Stimulated activated naive CD8-positive, alpha-beta T cell treated with anti-CD3 and anti-CD28 coated beads, Interleukin-15, amount 100 ng/mL, for 72 hours (primary cell): ENCODE measurements at places on chromosomes 3 and 15.

DNA sequence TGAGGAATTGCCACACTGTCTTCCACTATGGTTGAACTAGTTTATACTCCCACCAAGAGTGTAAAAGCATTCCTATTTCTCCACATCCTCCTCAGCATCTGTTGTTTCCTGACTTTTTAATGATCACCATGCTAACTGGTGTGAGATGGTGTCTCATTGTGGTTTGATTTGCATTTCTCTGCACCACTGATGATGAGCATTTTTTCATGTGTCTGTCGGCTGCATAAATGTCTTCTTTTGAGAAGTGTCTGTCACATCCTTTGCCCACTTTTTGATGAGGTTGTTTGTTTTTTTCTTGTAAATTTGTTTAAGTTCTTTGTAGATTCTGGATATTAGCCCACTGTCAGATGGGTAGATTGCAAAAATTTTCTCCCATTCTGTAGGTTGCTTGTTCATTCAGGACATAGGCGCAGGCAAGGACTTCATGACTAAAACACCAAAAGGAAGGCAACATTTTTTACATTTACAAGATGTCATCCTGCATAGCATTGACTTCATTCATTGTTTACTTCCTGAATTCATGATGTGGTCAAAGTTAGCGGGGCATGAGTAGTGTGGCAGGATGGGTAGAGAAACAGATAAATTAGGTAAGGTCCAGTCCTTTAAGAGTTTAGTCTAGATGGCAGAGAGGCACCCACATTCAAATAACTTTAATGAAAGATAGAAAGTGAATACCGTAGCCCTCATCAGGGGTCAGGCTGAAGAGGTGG is 45.1 kb upstream of the LPP start:
- DNase-seq: no peak

DNA sequence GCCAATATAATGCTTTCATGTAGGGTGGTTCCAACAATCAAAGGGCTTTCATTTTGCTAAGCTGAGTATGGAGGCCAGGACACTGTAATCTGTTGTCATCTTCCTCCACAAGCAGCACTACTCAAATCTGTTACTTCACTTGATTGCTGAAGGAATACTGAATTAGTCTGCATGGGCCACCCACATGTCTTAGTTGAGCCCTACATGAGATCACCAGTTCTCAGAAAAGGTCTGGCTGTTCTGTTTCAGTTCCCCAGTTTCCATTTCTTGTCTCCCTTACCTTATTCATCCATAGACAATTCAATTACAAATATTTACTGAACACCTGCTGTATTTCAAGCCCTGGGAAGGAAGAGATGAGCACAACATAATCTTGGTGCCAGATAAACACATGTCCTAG is 119.2 kb downstream of the FHIT start:
- no peak for DNase-seq

DNA sequence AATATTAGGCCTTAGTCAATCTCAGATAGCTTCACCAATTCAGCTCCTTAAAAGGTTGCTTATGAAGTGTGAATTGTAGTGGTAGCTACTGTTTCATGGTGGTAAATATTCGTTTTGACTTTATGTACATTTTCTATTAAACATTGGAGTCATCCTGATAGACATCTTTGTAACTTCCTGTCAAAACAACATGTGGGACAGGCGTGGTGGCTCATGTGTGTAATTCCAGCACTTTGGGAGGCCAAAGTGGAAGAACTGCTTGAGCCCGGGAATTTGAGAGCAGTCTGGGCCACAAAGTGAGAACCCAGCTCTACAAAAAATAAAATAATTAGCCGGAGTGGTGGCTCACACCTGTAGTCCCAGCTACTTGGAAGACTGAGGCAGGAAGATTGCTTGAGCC is 2.0 kb upstream of the TRIM59 start:
- DNase-seq: no peak

GRCh38 chr15:57216288-57216687 is 160.0 kb upstream of the CGNL1 start:
- no peak for DNase-seq

- DNase-seq: no peak
Observed at GRCh38 chr3:123552095-123552714, 32.6 kb downstream of the HACD2 start.

GRCh38 chr3:41893977-41894376 is 67.9 kb downstream of the ULK4 start:
- DNase-seq: no peak

GRCh38 chr3:9373465-9373864 is 10.6 kb downstream of the THUMPD3 start:
- DNase-seq: no peak

- no peak for DNase-seq
Observed at GRCh38 chr3:129432671-129433070, 4.2 kb upstream of the EFCAB12 start.

DNA sequence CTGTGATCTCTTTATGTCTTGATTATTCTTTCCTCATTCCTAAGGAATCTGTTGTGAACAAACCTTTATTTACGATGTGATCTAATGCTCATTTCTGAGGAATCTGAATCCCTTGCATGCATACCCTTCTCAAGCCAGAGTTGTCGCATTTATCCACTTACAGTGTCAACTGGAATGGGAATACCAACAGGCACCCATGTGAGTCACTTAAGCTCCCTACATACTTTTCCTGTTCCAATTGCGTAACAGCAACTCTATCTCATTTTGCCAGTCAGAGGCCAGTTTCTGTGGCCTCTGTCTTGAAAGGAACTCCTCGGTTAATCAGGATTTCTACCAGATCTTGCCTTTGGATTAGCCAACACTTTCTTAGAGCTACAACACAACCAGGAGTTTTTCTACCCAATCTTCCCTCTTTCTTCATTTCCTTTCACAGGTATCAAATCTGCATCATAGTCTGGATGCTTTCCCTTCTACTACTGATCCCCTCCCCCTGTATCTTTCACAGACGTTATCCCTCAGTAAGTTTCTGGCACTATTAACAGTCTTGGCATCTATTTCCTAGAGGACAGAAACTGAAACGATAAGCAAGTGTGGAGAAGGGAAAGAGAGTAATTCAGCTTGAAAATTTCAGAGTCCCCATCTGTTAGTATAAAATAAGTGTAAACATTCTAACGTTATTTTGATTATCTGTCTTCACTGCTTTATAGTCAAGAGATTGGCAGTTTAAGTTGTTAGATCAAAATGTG is 66.8 kb upstream of the BCHE start:
- no peak for DNase-seq

DNA sequence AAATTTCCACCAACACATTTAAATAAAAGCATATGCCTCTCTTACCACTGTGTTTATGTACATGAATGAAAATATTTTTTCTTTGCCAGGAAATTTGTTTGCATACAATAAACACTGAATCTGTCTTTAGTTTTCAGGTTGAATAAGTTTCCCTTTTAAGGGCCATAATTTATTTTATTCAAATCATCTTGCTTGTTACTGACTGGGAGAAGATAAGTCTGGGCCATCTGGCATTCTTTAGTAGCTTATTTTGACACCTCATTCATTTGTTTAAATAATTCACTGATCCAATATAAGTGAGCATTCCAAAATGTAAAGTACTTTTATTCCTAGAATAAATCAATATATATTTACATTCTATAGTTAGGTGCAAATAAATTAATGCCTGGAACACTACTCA is 1001.3 kb downstream of the PLOD2 start:
- DNase-seq: no peak

- DNase-seq: no peak
Observed at GRCh38 chr15:101187820-101188636, 63.8 kb downstream of the CHSY1 start.

DNA sequence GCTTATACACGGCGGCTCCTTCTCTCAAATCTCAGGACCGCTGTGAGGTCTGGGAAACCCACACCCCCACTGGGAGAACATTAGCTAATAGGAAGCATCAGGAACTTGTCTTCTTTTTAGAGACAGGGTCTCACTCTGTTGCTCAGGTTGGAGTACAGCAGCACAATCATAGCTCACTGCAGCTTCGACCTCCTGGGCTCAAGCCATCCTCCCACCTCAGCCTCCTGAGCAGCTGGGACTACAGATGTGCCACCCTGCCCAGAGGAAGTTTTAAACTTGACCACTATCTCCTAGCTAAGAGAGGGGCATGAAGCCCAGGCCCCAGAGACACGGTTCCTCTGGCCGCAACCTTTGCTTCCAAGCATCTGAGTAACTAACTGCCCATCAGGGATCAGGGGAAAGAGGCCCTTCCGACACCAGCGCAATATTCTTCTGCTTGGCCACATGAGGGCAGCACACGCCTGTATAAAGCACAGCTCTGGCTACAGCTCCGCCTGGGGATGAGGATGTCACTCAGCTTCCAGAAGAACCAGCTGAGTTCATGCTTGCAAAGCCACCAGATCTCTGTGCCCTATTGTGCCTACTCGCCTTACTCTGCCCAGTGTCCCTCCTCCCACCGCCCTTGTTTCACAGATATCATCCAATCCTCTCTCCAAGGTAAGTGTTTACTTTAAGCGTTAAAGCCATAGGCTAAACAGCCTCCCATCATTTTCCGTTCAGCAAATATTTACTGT is 57.6 kb upstream of the SLC6A11 start:
- peak; percentile 40 for DNase-seq

- DNase-seq: no peak
Observed at GRCh38 chr15:61442821-61443220, 213.7 kb upstream of the RORA start.

DNA sequence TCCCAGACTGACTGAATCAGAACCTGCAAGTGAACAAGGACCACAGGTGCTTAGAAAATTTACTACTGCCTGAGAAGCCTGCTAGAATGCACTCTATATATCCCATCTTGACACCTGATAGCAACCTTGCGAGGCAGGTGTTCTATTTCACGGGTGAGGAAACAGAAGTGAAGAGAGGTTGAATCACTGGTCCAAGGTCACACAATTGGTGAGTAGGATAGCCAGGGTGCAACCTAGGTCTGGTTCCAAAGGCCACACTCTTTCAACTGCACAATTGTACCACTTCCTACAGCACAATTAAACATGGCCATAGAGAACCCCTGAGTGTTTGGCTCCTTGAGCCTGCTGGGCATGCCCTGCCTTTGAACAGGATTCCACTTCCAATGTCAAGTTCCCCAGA is 87.0 kb downstream of the RAB11A start:
- DNase-seq: no peak

- no peak for DNase-seq
Observed at GRCh38 chr3:126934991-126935390, 47.9 kb upstream of the PLXNA1 start.

DNA sequence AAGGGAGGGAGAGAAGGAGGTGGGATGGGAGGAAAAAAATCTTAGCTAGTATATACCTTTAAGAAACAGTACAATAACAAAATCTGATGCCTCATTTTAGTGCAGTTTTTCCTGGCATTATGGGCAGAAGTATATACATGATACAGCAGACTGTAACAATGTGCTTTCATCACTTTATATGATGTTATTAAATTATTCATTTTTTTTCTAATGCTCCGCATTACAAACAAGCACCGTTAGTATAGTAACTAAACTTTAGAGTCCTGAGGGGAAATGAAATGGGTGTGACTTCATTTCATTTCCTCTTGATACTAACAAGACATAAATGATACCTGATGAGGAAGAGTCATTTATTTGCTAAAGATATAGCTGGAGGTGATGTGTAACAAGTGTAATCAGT is 325.3 kb downstream of the ZNF385D start:
- DNase-seq: no peak

- no peak for DNase-seq
Observed at GRCh38 chr3:179000659-179001058, 71.0 kb downstream of the ZMAT3 start.

DNA sequence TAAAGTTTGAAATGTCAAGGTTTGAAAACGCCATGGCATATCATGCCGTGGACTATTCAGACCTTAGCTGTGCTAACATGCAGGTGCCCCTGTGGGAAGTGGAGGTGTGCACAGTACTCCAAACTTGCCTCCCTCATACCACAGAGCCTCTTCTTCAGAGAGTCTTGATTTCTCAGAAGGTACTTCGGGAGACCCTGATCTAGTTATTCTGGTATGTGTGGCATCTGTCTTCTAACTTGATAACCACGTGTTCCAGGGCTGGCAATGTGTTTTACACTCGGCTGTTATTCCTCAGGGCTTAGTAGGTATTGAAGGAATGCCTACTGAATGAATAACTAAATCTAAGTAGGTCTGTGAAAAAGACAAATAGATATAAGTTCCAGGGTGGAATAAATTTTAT is 309.9 kb downstream of the CLSTN2 start:
- no peak for DNase-seq

- DNase-seq: no peak
Observed at GRCh38 chr3:186614266-186614596, 1.4 kb downstream of the AHSG start.

DNA sequence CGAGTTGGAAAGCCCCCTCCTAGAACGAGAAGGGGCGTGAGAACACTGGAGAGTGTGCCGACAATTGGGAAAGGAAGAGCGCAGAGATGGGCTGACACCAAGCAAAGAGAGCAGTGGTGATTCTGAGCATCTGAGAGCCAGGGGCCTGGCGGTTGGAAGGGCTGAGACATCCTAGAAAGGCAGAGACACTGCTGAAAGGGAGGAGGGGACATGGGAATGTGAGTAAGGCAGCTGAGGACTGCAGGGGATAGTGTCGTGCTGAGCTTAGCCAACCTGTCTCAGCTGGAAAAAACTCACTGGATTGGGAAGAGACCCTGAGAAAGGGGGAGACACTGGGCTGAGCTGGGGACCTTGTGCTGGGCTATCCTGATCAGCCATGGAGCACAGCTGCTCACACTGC is 58.1 kb upstream of the SLC6A6 start:
- DNase-seq: no peak

GRCh38 chr3:21747966-21748555 is 2.9 kb downstream of the ZNF385D start:
- no peak for DNase-seq

GRCh38 chr3:170465955-170466354 is 47.3 kb downstream of the CLDN11 start:
- DNase-seq: no peak
